Stimulated activated CD4-positive, alpha-beta T cell treated with anti-CD3 and anti-CD28 coated beads, Interleukin-1b, Interleukin-23, amount 100 ng/mL, for 1 hour (primary cell): ENCODE measurements at places on chromosomes 2 and 18.

- no peak for DNase-seq
Measured at GRCh38 chr2:119126650-119127049, 31.9 kb downstream of the C1QL2 start.

DNA sequence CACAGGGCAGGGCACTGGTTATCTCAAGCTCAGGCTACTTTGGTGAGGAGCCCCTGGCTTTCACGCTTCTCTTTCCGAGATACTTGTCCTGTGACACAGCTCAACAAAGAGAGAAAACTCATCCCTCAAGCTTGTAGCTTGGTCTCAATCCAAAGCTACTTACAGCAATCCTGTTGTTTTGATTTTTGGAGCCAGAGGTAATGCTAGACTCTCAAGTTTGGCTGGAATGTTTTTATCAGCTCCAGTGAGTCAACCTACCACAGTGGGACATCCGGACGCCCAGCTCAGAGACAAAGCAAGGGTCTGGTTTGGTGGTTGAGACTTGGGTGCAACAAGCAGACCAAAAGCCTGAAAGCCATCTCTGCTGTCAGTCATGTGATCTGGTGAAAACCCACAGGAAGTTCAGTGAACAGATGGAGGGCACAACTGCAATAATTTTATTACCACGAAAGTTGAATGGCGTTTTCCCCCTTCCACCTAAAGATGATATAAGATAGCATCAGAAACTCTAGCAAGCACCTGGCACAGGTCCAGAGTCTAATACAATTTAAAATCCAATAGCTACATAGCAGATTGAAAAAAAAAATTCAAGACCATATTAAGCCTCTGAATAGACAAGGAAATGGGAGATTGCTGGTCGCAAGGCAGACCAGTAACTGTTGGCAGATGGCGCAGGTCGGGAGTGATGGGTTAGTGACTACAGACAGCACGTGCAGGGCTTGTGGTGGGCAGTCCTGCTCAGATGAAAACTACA lies 102.3 kb upstream of the SMAD7 start:
- no peak for DNase-seq

DNA sequence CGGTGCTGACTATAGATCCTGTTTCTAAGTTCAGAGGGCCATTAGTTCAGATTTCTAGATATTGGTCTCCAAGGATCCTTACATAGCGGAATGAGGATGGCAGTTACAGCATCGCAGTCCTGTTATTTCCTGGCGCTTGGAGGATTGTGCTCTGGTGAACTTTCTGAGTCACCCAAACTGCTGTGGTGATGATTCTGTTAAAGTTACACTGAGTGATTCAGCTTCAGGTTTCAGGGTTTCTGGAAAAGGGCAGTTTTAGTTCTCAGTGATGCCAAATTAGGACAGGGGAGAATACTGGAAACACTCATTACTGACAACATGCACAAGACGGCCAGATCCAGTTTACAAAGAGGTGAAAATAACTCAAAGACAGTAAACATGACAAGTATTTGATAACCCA lies 52.1 kb upstream of the ANKRD62 start:
- DNase-seq: no peak

GRCh38 chr2:53452957-53453748 lies 314.5 kb upstream of the CHAC2 start:
- no peak for DNase-seq

GRCh38 chr18:24756385-24756784 lies 295.9 kb downstream of the HRH4 start:
- DNase-seq: no peak

- DNase-seq: no peak
Measured at GRCh38 chr2:149653831-149654445, 66.4 kb upstream of the MMADHC start.

DNA sequence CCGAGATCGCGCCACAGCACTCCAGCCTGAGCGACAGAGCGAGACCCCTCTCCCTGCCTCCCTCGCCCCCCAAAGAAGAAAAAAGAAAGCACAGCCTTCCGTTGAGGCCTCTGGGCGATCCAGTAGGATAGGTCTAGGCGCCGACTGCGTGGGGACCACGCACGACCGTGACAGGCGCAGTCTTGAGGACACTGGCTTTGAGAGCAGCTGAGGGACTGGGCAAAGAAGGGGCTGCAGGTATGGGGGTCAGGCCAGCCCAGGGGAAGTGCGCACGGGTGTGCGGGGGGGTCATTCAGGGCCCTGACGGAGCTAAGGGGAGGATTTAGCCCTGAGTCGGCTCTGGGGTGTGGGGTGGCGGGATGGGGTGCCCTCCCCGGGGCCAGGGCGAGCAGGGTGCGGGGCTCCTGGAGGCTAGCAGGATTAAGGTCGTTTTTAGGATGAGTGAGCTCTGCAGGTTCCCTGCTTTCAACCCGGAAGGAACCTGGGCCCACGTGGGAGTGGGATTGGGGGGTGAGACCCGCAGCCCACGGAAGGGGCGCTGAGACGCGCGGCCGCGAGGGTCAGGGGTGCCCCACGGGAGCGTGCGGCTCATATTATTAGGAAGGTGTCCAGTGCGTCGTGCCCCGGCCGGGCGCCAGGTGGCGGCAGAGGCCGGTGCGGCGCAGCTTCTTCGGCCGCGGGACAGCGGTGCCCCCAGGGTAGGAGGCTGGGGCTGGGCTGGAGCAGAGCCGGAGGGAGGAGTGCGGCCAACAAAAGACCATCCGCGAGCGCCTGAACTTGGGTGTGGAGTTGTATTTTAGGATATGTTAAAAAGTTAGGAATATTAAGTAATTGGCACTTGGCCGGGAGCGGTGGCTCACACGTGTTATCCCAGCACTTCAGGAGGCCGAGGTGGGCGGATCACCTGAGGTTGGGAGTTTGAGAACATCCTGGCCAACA lies 20.5 kb upstream of the ZNF236 start:
- no peak for DNase-seq

- no peak for DNase-seq
Measured at GRCh38 chr2:28612131-28612812, 116.4 kb downstream of the PLB1 start.

DNA sequence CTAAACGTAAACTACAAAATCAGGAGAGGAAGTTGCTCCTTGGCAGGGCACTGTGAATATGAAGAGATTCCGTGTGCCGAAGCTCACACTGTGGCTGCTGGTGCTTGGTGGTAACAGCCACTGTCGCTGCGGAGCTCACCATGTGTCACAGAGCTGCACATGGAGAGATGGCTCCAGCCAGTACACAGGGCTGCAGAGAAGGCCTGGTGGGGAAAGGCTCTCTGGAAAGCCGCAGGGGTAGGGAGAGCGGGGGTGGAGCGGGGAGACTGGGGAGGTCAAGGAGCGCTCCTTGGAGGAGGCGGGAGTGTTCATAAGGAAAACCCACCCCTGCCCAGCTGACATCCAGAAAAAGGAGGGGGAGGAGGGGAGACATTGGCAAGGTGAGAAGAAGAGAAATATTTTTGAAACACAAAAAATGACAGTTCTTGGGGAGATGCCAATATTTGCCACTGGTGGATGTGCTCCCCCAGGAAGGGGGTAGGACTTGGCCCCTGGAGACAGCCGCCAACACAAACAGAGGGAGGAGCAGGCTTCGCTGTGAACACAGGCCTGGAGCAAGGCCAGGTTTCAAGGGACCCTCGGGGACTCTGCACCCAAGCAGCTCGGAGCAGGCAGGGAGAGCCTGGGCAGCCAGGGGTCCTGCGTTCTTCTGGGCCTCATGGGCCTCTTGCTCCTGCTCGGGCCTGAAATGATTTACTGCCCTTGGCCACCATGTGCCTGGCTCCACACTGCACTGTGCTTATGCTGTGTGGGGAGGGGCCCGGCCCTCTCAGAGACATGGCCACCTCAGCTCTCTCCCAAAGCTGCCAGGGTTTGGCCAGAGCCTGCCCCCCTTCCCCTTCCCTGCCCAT lies 102.6 kb upstream of the GLI2 start:
- DNase-seq: no peak

DNA sequence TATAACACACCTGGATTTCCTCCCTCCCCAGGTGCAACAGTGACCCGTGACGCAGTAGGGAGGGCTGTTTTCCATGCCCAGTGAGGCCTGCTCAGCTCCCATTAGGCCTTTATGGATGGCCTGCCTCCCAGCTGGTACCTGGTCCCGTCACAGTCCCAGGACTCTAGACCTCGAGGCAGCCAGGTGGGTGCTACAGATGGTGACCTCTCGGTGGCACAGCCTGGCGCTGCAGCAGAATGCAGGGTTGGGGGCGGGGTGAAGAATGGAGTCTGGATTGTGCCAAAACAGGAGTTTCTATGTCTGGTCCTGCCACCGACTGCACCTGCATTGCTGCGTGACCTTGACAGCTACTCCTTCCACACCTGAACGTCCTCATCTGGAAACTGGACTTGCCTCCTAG lies 18.0 kb upstream of the YWHAQ start:
- DNase-seq: no peak

- DNase-seq: no peak
Measured at GRCh38 chr18:47893939-47894699, 36.3 kb downstream of the SMAD2 start.

- no peak for DNase-seq
Measured at GRCh38 chr18:73462092-73462491, 594.3 kb upstream of the NETO1 start.

- no peak for DNase-seq
Measured at GRCh38 chr2:226970362-226970761, 134.5 kb downstream of the RHBDD1 start.

- DNase-seq: no peak
Measured at GRCh38 chr2:124319577-124319976, 294.5 kb downstream of the CNTNAP5 start.

DNA sequence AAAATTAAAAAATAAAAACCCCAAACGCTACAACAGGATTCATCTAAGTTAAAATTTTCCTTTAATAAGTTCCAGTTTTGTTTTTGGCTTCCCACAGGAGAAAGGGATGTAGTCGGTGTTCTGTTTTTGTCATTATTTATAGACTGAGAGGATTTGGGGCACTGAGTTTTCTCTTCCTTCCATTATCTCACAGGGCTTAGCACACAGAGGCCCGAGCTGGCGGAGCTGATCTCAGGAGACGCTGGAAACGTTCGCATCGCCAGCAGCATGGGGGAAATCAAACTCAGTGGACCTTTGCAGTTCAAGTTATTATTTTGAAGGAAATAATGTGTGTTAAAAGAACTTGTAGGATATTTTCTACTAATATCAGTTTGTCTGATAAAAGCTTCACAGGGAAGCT lies 669.7 kb upstream of the SALL3 start:
- DNase-seq: no peak

DNA sequence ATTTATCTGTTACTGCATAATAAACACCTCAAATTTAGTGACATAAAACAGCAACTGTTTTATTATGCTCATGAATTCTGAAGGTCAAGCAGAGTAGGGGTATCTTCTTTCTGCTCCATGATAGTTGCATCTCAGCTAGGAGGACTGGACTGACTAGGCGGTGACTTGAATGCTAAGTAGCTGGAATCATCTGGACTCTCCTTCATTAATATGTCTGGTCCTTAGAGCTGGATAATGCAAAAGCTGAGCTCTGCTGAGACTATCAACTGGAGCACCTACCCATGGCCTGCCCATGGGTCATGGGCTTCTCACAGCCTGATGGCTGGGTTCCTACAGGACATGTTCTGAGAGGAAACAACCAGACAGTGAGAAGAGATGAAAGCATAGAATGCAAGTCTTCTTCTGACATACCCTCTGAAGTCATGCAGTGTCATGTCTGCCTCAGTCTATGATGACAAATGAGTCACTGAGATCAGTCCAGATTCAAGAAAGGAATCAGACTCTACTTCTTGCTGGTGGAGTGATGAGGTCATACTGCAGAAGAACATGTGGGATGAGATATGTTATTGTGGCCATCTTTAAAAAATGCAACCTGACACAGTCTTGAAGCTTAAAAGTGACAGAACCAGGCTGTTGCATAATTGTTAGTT lies 174.2 kb upstream of the OSR1 start:
- no peak for DNase-seq

DNA sequence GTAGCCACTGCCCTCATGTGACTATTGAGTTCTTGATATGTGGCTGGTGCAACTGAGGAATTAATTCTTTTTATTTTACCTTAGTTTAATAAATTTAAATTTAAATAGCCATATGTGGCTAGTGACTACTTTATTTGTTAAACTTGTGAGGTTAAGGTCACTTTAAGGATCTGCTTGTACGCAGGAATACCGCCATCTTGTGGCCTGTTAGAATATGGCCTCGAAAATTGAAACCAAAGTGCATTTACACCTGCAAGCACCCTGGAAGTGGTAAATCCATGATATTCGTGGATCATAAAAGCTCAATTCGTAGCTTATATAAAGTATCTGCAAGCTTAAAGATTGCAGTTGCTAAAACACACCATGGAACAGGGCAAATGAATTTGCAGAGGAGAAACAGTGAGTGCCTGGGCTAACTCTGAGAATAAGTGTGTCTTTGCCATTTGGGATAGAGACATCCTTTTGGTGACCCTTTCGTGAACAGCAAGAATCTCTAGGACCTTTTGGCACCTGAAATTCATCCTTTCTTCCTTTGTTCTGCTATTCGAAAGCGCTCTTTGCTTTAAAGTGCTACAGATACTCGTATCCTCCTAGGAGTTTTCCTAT lies 59.9 kb upstream of the REG3A start:
- DNase-seq: no peak

DNA sequence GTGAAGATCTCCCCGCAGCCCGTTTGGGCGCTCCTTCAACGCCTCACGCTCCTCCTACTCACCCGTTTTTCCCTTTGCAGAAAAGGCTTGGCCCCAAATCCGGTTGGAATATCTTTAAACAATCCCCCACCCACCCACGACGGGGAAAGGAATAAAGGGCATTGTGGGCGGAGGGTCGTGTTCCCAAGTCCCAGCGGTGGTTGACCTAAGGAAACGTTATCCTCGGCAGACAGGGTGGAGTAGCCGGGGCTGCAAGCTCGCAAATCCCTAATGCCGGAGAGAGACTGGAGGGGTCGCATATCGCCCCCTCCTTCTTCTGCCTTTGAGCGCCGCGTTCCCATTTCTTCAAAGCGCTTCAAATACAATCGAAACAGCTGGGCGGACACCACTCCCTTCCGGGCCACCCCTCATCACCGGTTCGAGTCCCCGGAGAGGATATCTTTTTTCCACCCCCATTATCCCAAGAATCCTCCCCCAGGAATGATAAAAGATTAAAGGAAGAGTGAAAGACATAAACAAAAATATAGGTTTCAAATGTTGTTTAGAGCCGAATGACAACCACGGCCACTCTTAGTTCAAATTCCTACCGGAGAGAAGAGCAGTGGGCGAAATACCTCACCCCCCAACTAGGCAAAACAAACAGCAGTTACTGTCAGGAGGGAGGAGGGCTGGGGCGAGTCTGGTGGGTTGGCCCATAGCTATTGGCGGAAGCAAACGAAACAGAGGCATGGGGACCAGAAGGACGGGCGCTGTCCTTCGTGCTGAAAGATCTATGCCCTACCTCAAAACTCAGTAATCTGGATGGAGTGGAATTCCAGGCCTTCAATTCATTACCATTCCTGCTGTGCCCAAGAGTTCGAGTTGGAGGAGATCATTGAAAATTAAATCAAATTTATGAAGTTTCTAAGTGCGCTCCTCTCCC lies 2.8 kb upstream of the GAD1 start:
- no peak for DNase-seq
